Activated naive CD8-positive, alpha-beta T cell treated with anti-CD3 and anti-CD28 coated beads, Interleukin-2, amount 50 U/mL, for 24 hours (primary cell): ENCODE measurements at places on chromosomes 7 and 10.

GRCh38 chr7:136205956-136206355, 228.8 kb upstream of the MTPN start:
- no peak for DNase-seq

DNA sequence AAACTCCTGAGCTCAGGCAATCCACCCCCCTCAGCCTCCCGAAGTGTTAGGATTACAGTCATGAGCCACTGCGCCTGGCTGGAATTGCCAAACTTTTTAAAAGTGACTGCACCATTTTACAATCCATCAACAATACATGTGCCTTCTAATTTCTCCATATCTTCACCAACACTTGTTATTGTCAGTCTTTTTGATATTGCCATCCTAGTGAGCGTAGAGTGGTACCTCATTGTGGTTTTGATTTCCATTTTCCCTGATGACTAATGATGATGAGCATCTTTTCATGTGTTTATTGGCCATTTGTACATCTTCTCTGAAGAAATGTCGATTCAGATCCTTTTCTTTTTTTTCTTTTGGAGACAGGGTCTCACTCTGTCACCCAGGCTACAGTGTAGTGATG, 21.7 kb upstream of the STRIP2 start:
- DNase-seq = no peak

- no peak for DNase-seq
These were observed 31.4 kb downstream of the AHCYL2 start for GRCh38 chr7:129256221-129256620.

DNA sequence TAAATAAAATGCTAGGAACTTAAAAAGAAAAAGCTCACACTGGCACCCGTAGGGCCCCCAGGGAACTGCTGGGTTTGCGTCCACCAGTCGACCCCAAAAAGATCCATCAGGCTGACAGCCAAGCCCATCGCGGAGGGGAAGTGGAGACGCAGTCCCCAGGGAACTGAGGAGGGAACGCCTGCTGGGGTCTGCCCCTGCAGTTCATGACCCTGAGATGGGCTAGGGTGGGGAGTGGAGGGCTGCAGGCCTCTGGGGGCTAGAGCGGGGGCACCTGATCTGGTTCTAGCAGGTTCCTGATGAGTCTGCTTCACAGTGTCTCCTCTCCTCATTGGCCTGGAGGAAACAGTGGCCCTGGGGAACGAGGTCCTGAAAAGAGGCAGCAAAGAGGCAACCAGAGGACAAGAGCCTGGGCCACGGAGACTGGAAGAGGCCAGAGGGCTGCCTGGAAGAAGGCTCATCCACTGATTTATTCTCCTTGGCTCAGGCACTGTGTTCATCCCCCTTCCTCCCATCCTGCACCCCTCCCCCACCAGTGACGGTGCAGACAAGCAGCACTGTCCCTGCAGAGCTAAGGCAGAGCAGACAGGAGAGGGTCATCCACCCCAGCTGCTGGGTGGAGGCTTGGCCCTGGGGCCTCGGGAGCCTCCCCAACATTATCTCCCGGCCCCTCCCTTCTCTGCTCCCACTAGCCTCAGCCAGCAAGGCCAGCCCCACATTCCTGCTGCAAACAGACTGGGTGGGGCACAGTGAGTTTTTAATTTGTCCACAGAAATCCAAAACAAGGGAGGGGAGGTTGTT, 24.7 kb upstream of the HSPA12A start:
- DNase-seq = no peak

- no peak for DNase-seq
These were observed 35.2 kb downstream of the ZNF783 start for GRCh38 chr7:149297034-149297755.

- DNase-seq = no peak
These were observed 177.3 kb upstream of the TNS3 start for GRCh38 chr7:47759056-47759706.

GRCh38 chr7:91543646-91544045, 279.4 kb downstream of the FZD1 start:
- DNase-seq = no peak

DNA sequence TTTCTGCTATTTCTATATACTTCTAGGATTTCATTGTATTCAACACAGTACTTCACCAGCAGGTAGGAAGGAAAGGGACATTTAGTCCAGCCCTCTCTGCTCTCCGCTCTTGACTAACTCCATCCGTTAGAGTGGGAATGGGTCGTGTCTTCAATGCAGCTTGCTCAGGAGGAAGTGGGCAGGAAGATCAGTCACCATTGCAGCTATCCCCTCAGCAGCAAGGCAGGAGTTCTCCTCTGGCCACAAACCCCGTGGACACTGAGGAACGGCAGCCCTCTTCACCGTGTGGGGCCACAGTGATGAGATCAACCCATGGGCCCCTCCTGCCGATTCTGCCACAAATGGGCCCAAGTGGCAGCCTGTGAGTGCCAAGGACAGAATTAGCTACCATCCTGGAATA, 30.2 kb upstream of the IKZF1 start:
- no peak for DNase-seq

DNA sequence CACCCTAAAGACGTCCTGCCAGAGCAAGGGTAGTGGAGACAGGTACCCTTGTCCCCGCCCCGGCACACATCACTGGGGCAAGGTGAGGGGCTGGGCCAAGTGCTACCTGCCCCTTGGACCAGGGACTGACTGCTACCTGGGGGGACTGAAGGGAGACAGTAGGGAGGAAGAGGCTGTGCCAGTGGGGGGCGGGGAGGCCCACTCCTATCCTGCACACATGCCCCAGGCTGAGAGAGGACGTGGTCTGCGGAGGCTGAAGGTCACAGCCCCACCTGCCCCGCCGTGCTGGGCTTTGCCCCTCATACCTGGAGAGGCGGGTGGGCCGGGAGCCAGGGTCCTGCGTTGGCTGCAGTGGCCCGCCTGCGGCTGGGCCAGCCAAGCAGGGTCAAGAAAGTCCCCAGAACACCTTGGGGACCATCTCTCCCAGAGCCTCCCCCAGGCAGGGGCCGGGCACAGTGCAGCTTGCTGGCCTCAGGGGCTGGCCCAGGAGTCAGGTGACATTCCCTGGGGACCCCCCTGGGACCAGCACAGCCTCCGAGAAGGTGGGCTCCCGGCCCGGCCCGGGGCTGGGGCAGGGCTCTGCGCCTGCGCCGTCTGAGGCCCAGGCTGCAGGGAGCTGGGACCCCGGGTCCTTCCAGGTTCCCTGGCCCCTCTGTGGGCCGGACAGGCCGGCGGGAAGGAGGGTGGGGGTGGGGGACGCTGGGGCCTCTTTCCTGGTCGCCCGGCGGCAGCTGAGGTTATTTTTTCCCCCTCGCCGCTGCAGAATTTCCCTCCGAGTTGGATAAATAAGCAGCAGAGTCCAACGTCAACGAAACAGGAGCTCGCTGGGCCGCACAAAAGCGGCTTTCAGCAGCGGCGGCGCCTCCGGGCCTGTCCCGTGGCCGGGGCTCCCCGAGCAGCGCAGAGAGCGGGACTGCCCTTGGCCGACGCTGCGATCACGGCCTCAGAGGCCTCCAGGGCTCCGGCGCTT, 9.8 kb upstream of the FZD9 start:
- no peak for DNase-seq

- DNase-seq = no peak
These were observed 728.5 kb downstream of the TNS3 start for GRCh38 chr7:46853451-46853850.

DNA sequence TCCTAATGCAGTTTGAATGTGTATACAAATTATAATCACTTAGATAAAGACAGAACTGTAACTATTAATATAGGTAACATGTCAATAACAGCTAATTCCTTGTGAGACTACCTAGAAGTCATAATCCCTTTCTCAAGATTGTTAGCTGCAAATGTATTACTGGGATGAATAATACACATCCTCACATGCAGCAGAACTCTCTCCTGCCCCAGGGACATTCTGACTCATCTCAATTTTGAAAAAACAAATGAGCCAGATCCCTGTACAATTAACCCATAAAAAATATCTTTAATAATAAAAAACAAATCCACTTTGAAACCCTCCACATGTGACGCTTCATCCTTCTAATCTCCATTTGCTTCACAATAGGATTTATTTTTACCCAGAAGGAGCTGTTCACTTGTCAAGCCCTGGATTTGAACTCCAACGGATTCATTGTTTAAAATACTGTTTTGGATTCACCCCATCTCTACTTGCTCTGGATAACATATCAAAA, 428.4 kb upstream of the TEX47 start:
- no peak for DNase-seq

DNA sequence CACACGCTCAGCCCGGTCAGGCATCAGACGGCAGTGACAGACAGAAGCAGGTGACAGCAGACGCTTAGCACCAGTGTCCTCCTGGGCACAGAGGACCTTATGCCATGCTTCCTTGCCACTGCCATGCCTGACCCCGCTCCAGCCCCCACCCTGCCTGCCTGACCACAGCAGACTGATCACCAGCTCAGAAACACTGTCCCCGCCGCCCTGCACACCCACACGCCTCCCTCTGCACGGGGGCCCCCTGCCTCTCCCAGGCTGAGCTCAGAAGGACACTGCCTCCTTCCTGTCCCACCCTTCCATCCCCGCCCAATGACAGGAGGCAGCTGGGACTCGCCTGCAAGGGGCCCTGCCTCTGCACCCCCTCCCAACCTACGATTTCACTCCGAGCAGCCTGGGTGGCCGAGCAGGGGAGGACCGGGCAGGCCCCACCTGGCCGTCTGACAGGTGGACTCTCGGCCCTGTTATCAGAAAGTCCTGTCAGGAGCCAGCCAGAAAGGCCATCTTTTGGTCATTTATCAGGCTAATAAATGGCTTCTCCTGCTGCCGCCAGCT, 183.4 kb downstream of the ELFN1 start:
- no peak for DNase-seq

DNA sequence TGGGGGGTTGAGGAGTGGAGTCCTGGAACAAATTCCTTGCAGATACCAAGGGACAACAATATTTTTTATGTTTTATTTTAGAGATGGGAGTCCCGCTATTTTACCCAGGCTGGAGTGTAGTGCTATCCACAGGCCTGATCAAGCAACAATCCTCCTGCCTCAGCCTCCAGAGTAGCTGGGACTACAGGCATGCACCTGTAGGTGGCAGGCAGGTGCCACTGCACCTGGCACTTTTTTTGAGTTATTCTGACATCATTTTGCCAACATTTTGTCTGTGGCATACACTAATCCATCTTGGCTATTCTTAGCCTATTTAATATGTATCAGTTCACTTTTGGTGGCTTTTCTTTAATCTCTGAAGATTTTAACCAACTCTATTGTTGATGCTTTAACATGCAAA, 317.8 kb upstream of the MTPN start:
- no peak for DNase-seq

DNA sequence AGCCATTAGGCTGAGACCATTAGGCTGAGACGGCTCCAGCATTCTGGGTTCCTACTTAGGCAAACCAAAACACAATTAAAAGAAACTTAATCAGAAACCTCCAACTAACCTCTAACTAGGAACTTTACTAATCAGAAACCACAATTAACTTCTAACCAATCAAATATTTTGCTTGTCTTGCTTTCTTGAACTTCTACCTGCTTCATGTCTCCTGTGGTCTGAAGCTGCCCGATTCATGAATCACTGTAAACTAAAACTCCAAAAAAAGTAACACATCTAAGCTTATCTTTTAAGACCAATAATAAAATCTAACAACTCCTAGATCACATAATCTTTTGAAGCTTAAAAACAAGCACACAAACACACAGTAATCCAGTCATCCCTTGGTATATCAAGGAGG, 76.1 kb downstream of the PDSS1 start:
- DNase-seq = no peak

DNA sequence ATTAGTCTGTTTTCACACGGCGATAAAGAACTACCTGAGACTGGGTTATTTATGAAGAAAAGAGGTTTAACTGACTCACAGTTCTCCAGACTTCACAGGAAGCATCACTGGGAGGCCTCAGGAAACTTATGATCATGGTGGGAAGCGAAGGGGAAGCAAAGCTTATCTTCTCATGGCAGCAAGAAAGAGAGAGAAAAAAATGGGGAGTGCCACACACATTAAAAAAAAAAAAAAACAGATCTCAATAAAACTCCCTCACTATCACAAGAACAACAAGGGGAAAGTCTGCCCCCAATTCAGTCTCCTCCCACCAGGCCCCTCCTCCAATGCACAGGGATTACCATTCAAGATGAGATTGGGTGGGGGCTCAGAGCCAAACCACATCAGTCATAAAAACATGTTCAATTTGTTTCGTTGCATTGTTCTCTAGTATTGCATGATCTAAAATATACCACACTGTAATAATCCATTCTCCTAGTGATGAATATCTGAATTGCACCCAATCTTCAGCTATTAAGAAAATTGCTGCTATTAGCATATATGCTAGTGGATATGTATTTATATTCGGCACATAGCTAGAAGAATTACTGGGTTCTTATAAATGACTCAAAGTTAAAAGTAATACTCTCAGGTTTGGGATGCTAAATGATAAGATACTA, 328.9 kb upstream of the KCND2 start:
- DNase-seq = no peak

- no peak for DNase-seq
These were observed 62.1 kb downstream of the TCERG1L start for GRCh38 chr10:131249238-131249954.

DNA sequence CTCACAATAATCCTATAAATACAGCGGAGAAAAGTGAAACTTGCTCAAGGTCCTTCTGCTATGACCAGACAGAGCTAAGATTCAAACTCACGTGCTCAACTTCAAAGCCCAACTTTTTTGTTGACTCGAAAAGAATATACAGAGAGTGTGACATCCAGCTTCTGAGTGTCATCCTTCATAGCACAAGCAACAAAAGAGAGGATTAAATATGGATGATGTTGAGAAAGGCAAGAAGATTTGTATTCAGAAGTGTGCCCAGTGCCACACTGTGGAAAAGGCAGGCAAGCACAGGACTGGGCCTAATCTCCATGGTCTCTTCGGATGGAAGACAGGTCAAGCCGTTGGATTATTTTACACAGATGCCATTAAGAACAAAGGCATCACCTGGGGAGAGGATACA, 2.1 kb upstream of the FAM3C start:
- no peak for DNase-seq

- DNase-seq = no peak
These were observed 398.0 kb downstream of the NXPH1 start for GRCh38 chr7:8831376-8831775.

DNA sequence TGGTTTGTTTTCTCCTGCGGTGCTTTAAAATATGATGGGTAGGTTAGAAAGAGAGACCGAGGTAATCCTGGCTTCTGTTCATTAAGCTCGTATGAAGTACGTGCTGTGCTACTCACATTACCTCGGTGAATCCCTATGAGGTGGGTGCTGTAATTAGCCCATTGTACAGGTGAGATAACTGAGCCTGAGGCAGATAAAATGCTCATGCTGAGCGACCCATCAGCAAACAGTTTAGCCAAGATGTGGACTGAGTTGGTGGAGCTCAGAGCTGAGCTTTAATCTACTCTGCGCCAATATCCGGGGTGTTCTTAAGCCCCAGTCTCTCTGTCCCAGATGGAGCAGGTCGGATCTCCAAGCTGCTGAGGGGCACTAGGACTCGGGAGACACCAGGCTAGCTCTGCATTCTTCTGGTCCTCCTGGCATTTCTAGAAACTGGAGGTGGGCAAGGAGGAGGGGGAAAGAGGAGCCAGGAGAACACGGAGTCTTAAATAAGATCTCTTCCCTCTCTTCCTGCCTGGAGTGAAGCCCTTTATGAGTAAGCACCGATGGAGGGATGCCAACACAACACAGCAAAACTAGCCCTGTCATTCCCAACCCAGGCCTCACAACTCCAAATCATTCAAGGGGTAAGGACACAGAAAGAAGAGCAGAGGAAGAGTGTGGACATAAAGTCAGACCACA, 458.5 kb downstream of the KCNMA1 start:
- no peak for DNase-seq
